CD4-positive, alpha-beta memory T cell (primary cell): ENCODE measurements at places on chromosomes 1 and 21. TPM values are rescaled to one million over a fixed set of nuclear protein-coding genes. Genes with fewer than 3 reads are reported as not detected.

Gene GALNT2
- total RNA-seq, result 20.9 TPM

DNA sequence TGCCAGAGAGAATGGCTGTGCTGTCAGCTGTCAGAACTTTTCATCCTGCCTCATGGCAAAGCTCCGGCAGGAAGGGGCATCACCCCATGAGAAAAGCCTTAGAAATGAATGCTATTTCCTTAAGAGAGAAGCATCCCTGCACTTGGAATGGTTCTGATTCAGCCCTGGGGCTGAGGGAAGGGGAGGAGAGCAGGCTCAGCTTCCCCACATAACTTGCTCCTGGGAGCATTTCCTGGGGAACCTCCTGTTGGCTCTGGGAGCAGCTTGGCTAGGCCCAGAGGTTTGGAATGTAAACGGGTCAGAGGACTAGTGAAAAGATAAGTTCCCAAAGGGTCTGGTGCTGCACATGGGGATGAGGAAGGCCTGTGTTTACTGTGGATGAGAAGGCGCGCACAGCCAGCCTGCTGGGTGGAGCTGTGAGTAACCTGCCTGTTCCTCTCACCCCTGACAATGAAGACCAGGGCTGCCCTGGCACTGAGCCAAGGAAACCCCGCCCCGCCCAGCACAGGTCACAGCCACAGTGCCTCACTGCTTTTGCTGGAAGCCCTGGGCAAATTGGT, 5.0 kb downstream of the PRELP start:
- no peaks in the 10 kb centered on the region for H3K36me3 ChIP-seq
- no peak overlapping the region for H3K27ac ChIP-seq
- DNase-seq, result peak; percentile 55

Gene PDE4DIP
- 115 TPM for total RNA-seq

DNA sequence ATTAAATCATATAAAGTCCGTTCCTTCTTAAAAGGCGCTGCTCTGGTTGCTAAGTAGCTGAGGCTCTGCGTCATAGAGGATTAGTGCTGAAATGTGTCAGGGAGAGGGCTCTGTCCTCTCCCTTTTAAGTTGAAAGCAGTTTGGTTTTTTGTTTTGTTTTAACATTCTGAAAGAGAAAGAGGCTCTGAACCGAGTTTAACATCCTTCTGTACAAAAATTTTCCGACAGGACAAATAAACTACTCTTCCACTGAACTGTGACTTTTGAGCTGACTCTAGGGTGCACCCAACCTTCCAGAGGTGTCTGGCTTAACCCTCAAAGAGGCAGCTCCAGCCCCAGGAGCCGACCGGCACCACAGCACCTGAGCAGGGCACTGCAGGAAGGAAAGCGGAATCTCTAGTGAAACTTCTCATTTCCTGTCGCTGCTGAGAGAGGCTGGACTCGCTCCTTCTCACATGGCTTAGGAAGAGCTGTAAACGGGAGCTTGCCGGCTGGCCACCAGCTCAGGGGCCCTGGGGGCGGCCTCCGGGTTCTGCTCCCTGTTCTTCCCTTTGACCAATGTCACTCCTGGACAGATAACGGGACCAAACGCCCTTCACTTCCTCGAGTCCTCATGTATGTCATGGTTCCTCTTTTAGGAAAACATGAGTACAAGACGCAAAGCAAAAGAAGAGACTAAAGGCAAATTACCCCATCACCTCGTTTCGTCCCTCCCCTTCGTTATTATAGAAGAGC, 1.2 kb downstream of the VAV3 start:
- H3K4me3 ChIP-seq, result peak overlapping the region; percentile 78
- peak overlapping the region; percentile 37 for H3K27ac ChIP-seq
- DNase-seq, result peak; percentile 64
- H3K27me3 ChIP-seq, result no peaks in the 10 kb centered on the region

DNA sequence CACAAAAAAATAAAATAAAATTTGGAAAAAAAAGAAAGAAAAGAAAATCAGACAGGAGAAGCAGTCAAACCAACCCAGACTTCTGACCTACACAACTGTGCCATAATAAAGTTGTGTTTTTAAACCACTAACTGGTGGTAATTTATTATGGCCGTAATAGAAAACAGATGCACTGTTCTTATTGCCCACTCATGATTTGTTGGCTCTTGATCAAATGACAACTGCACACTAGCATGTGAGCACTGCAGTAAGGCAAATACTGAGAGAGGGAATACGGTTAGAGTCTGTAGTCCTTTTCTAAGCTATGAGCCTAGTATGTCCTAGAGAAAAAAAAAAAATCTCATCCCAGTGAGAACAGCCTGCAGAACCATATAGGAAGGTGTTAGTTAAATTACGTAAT, 61.2 kb upstream of the TNR start:
- no peak for DNase-seq
- H3K4me3 ChIP-seq, result no peak overlapping the region
- H3K4me1 ChIP-seq, result no peaks in the 10 kb centered on the region
- H3K27ac ChIP-seq, result no peak overlapping the region
- H3K36me3 ChIP-seq, result no peaks in the 10 kb centered on the region

- peak; percentile 69 for DNase-seq
- H3K4me1 ChIP-seq, result peaks cover 74% of the 10 kb centered on the region
- peak within 1 kb of the TSS; percentile 70 for H3K27ac ChIP-seq
- peak within 1 kb of the TSS; percentile 92 for H3K4me3 ChIP-seq
- no peaks in the 10 kb centered on the region for H3K27me3 ChIP-seq
Observed at GRCh38 chr1:117367046-117368025, at the start of gene MAN1A2. MAN1A2 (plus strand) TSS chr1:117367449; CDS start chr1:117368184, 735 bp downstream.

- DNase-seq, result peak; percentile 48
- H3K36me3 ChIP-seq, result no peaks in the 10 kb centered on the region
- H3K27ac ChIP-seq, result peak overlapping the region; percentile 60
Observed at GRCh38 chr1:53327182-53327913, 522 bp downstream of the LRP8 start.
